Neural progenitor cell (in vitro differentiated cells): ENCODE measurements at places on chromosomes 5 and 9.

- DNase-seq, result no peak
Measured at GRCh38 chr5:180178531-180179441, 30.2 kb downstream of the RASGEF1C start.

- no peak for DNase-seq
Measured at GRCh38 chr5:14059810-14060209, 83.3 kb upstream of the TRIO start.

DNA sequence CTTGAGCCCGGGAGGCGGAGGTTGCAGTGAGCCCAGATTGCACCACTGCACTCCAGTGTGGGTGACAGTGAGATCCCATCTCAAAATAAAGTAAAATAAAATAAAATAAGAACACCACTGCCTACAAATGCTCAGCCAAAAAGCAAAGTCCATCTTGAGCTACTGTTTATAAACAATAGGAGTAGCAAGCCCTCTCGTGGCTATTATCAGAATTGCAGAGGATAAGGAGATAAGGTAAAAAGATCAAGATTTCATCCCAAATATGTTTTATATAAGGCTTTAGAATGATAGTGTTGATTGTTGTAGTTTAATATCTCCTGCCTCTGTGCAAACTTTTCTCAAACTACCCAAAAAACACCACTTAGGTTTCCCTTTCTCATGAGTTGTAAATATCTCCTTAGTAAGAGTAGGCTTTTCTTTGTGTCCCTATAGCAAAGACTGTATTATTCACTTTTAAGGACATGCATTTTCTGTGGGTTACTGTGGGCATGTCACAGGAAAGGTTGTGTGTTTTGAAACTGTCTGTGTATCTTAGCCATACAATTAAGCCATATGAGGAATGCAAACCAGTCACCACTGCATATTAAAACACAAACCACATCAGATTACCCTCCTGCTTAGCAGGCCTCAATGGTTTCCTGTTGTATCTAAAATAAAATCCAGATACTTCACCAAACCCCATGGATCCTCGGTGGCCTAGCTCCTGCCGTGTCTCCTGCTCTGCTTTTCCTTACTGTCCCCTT is 31.8 kb upstream of the CKS2 start:
- DNase-seq, result peak; percentile 66

DNA sequence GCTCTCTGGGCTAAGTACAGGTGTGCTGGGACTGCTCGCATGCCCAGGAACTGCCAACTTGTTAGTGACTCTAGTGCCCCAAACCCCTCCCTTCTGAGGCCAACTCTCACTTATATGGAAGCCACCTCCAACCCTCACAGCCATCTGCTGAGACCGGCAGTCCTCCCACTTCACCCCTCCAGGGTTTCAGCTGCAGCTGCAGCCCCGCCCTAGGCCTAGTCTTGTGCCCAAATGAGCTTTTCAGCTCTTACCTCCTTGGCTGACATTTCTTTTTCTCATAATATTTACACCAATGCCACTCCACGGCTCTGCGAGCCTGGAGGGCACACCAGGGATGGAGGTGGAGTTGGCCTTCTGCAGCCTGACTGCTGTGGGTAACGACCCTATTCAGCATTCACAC is 166.6 kb downstream of the ROR2 start:
- DNase-seq, result no peak

DNA sequence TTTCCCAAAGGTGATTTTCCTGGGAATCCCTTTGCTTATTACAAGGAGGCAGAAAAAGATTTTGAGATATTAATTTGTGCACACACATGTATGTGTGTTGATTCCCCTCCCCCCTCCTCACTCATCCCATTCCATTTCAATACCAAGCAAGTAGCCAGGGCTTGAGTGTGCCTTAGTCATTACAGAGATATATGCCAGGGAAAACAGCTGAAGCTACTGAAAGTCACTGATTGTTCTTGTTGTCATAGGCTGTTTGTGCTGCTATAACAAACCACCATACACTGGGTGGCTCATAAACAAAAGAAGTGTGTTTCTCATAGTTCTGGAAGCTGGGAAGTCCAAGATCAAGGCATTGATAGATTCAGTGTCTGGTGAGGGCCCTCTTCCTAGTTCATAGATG is 158.6 kb downstream of the BAAT start:
- no peak for DNase-seq
